ENCODE measurements at places on chromosomes 1 and 21.

DNA sequence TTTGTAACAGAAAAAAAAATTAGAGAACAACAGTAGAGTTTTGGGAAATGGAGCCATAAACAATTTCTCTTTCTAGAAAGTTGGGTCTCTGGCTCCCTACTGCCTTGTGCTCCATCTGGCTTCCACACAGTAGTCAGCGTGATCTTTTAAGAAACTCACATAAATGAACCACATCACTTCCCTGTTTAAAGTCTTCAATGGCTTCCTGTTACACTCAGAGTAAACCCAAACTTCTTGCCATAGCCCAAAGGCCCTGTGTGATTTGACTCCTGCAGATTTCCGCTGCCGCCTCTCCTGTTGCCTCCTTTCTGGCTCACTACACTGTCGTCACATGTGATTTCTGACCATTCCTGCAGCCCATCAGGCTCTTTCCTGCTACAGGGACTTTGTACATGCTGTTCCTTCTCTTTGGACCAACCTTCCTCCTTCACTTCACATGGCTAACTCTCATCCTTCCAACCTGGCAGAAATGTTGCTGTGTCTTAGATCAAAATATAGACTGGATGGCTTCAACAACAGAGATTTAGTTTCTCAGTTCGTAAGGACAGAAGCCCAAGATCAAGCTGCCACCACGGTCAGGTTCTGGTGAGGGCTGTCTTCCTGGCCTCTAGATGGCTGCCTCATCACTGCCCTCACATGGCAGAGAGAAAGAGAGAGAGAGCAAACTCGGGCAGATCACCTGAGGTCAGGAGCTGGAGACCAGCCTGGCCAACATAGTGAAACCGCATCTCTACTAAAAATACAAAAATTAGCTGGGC is 34.0 kb downstream of the OPRD1 start:
- DNase-seq = no peak

DNA sequence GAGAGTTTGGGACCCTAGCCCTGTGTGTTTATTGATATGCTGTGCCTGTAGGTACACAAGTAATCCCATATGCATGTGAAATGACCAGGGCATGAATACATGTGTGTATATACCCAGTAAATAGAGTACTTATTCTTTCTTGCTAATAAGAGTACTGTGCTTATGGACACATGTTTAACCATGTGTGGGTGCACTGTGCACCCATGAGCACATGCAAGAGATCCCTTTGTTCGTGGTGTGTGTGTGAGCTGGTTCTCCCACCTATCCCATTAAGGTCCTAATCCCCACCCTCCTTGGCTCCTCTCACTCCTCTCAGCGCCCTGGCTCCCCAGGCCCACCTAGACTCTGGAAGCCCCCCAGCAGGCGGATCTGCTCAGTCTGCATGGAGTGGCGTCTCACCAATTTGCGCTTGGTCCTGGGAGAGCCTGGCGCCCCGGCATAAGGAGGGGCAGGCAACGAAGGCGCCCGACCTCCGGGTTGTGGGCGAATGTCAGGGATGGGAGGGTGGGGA is 2.2 kb upstream of the LIX1L start:
- DNase-seq = no peak

DNA sequence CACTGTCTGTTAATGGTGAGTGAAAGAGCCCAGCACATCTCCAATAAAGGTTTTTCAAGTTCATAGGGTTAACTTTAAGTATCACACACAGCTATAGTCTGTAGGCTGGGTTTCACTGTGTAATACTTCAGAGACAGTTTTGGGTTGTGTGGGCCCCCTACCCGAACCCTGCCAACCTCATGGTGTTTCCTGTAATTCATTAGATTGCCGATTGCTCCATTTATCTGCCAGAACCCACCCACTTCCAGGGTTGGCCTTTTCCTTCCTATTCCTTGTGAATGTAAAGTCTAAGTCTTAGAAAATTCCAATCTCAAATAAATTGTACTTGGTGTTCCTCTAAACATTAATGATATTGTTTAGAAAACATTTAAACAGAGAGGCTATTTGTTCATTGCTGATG is 43.6 kb downstream of the CTTNBP2NL start:
- no peak for DNase-seq

GRCh38 chr1:21866707-21867043 is 54.6 kb downstream of the LDLRAD2 start:
- no peak for DNase-seq

DNA sequence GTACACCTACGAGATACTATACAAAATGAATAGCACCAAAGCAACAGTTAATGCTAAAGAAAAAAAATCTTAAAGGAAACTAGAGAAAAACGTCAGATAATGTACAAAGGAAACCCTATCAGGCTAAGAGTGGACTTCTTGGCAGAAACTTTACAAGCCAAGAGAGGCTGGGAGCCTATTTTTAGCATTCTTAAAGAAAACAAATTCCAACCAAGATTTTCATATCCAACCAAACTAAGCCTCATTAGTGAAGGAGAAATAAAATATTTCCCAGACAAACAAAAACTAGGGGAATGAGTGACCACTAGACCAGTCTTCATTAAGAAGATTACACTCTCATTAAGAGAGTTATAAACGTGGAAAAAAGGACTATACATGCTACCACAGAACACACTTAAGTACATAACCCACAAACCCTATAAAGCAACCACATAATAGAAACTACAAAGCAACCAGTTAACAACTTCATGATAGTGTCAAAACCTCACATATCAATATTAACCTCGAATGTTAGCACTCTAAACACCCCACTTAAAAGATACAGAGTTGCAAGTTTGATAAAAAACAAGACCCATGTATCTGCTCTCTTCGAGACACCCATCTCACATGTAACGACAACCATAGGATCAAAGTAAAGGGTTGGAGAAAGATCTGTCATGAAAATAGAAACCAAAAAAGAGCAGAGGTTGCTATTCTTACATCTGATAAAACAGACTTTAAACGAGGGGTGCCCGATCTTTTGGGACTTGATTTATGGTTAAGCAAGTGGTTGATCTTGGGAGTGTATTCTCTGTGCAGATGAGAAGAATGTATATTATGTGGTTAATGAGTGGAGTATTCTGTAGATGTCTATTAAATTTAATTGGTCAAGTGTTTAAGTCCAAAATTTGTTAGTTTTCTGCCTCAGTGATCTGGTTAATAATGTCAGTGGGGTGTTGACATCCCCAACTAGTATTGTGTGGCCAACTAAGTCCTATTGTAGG is 1301.4 kb downstream of the PLA2G4A start:
- DNase-seq = no peak

GRCh38 chr21:29005696-29006095 is 13.0 kb upstream of the LTN1 start:
- DNase-seq = no peak

DNA sequence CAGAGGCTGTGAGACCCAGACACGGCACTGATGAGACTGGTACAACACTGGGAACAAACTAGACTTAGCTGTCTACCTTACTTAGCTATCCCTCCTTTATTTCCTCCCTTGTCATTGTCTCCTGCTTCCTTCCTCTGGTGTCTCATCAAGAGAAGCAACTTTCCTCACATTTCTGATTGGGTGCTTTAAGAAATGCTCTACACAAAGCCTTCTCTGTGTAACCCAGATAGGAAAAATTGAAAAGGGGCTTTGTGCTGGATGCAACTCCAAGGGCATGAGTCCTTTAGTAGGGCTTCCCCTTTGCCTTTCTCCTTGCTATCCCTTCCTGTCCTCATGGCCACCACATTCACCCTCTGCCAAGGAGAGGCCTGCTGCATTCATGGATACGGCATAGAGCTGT is 274.5 kb downstream of the VAV3 start:
- no peak for DNase-seq

DNA sequence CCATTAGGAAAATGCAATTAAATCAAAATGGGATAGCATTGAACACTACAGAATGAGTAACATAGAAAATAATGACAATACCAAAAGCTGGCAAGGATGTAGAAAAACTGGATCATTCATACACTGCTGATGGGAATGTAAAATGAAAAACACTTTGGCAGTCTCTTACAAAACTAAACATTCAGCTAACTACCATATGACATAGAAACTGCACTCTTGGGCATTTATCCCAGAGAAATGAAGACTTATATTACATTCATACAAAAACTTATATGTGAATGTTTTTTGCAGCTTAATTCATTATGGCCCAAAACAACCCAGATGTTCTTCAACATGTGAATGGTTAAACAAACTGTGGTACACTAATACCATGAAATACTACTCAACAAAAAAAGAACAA is 66.4 kb downstream of the ANKRD13C start:
- no peak for DNase-seq

DNA sequence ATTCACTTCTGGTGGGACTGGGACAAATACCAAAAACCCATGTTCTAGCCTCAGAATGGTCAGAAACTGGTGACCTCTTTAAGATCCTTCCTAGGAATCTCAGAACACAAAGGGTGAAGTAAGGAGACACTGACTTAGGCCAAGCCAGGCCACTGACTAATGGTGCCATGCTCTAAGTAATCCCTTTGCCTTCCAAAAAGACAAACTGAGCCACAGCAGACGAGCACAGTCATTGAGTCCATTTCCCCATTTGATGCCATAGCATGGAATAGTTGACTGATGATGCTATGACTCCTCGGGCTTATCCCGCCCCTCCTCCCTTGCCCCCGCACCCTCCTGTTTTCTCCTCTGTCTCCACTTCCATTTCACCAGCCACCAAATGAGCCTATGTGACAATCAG is 145.8 kb upstream of the ZNF648 start:
- no peak for DNase-seq

- DNase-seq = no peak
These were observed at the start of gene SERTAD4 for GRCh38 chr1:210232511-210233215. SERTAD4 (plus strand) TSS chr1:210232796; CDS start chr1:210237961, 5,165 bp downstream.

GRCh38 chr1:71068325-71069240 is 12.3 kb downstream of the ZRANB2 start:
- no peak for DNase-seq

DNA sequence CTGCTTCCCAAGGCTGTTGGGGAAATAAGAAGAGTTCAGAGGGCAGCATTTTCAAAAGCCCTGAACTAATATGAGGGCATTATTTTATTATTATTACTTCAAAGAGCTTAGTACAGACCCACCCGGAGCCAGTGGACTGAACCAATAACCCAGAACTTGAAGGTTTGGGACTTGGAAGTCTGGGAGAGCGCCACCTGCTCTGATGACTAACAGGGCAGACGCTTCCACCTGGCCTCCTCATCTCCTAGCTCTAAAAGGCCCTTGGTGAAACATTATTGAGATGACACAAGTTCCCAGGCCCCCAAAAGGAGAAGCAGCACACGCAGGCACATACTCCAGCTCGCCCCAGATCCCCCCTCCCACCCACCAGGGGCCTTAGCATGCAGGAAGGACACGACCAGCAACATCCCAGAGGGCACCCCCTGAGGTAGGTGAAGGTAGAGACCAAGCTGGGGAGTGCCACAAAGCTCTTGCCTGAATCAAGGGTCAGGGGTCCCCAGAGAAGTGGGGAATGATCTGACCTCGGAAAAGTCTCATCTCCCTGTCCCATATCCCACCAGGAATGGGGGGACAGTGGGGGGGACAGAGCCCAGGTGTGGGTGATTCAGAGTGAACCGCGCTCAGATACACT is 1.3 kb downstream of the DLGAP3 start:
- no peak for DNase-seq

DNA sequence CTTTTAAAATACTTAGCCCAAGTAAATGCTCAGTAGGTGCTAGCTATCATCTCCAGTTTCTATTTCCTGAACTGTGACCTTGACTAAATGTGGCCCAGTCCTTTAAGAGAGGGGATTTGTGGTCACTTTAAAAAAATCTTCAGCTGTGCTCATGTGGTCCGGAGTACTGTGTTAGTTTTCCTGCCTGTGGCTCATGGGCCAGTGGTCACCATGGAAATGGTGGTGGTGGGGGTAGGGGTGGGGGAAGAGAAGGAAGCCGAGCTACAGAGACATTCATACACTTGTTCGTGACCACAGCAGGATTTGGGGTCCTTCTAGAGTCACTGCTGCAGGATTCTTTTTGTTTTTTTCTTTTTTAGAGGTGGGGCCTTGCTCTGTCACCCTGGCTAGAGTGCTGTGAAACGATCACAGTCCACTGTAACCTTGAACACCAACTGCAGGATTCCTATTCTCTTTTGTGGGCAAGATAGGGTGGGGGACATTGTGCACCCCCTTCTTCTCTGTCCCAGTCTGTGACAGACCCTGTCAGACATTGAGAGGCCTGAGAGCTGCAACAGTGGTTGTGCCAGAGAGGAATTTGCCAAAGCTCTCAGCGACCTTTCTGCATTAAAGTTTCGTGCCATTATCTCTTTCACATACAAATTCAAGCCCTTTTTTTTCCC is 25.8 kb downstream of the KIF26B start:
- no peak for DNase-seq

DNA sequence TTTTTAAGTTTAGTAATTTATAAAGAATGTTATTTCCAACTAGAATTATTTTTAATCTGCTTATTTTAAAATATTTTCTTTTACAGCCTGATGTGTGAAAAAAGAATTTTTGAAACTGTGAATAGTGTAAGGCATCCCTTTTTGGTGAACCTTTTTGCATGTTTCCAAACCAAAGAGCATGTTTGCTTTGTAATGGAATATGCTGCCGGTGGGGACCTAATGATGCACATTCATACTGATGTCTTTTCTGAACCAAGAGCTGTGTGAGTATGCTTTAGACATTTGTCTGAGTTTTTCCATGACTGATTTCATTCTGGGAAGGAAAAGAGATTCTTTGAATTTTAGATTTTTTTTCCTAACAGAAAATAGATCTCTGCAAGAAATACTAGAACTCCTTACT is 77.9 kb downstream of the GTF2B start:
- no peak for DNase-seq

- no peak for DNase-seq
These were observed 136.9 kb upstream of the NEGR1 start for GRCh38 chr1:72419229-72419628.

- no peak for DNase-seq
These were observed 39.3 kb upstream of the RGS18 start for GRCh38 chr1:192118881-192119405.

- DNase-seq = no peak
These were observed 209.5 kb downstream of the GRIK1 start for GRCh38 chr21:29730281-29730680.

Data from HL-60 (cell line).